AG04450 (cell line): ENCODE measurements at places on chromosomes 7 and 10.

DNA sequence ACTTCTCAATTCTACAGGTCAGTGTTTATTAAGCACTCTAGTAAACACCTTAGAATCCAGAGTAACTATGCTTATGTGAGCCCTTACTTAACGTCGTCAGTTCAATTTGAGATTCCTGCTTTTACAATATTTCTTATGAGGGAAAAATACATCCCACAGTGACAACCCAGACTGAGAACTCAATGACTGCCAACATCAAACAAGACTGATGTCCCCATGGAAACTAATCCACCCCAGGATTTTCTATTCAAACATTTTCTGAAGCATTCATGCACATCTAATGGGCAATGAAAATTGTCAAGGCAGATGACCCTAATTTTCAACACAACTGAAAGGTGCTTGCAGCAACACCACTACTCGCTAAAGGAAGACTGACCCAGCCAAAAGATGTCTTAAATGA, 67.0 kb downstream of the ATE1 start:
- DNase-seq = no peak

DNA sequence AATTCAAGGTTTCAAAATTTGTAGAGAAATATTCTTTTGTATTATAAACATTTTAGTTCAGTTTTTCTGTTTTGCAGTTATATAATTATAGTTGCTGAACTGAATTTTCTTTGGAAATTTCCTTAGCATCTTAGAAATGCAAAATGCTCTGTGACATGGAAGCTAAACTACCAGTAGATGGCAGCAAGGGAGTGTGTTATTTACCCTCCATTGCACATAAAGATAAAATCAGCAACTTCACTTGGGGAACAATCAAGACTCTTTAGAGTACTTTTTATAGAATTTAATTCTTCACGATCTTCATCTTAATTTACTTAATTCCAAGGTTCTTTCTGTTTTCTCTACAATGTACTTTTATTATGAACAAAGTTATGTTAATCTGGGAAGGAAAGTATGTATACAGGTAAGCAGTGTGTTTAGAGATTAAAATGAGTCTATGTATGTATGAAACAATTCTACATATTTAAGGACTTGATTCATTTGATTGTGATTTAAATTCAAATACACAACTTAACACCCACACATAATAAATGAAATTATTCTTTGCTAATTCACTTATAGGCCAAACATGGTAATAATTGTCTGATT, 404.2 kb downstream of the THSD7A start:
- peak; percentile 46 for DNase-seq

DNA sequence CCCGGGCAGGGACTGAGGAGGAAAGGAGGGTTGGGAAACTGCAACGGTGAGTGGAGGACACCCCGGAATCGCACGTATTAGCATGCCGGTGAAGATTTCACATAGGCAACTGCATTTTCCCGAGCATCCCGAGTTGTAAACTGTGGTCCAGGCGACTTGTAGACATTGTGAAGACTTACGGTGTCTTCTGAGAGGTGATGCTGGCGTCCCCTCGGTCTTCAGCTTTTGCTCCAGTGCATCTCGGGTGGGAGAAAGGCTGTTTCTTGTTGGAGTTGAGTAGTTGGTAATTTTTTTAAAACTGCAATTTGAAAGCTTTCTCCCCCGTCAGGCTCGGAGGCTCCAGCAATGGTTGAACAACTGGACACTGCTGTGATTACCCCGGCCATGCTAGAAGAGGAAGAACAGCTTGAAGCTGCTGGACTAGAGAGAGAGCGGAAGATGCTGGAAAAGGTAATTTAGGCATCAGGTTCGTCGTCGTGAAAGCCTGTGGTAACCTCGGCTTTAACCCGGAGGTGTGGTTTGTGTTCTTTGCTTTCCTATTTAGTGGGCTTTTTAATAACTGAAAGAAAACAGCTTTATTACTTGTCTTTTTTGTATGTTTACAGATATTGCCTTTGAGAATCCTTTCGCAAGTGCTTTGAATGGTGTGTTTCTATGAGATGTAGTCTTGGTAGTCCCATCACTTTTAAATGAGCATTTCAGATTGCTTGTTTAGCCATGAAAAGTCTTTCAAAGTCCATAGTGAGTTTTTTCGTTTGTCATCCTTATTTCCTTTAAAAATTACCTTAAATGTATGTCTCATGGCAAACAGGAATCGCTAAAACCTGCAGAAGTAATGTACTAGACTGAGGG, 687 bp downstream of the HELLS start:
- DNase-seq = no peak

- DNase-seq = no peak
Measured at GRCh38 chr10:17460756-17461155, 6.4 kb upstream of the ST8SIA6 start.

DNA sequence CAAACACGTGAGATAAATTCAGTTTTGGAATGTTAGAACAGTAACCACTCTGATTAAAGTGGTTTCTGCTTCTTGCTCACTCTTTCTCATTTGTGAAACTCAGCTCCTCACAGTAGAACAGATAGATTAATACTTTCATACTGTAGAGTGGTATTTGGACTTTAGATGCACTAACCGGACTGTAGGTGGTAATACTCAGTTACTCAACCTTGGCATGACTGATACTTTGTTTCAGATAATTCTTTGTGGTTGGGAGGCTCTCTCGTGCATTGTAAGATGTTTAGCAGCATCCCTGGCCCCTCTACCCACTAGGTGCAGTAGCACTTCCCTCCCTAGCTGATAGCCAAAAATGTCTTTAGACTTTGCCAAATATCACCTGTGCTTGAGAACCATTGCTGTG, 37.6 kb downstream of the MCU start:
- DNase-seq = no peak

- DNase-seq = no peak
Measured at GRCh38 chr10:25875556-25876165, 58.4 kb upstream of the MYO3A start.

GRCh38 chr10:62736168-62736546, 68.4 kb upstream of the ADO start:
- no peak for DNase-seq

DNA sequence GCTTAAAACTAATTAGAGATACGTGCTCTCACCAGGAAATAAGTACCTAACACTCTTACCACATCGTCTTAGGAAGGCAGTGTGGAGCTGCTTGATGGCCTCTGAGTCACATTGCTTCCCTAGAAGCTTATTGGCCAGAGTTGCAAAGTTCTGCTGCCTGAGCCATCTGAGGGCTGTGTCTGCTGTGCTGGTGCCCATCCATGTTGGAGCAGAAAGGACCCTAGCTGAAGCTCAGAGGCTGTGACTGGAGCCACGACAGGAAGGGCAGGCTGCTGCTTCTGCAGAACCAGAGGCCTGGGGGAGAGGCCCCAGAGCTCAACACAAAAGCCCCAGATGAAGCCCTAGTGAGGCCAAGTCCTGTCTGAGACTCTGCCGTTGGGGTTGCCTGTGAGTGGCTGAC, 64.8 kb upstream of the IGFBP3 start:
- peak; percentile 26 for DNase-seq

GRCh38 chr7:150990416-150991186, at the start of gene NOS3:
NOS3 (plus strand) TSS chr7:150991017; CDS start chr7:150993804, 2,787 bp downstream.
- no peak for DNase-seq

DNA sequence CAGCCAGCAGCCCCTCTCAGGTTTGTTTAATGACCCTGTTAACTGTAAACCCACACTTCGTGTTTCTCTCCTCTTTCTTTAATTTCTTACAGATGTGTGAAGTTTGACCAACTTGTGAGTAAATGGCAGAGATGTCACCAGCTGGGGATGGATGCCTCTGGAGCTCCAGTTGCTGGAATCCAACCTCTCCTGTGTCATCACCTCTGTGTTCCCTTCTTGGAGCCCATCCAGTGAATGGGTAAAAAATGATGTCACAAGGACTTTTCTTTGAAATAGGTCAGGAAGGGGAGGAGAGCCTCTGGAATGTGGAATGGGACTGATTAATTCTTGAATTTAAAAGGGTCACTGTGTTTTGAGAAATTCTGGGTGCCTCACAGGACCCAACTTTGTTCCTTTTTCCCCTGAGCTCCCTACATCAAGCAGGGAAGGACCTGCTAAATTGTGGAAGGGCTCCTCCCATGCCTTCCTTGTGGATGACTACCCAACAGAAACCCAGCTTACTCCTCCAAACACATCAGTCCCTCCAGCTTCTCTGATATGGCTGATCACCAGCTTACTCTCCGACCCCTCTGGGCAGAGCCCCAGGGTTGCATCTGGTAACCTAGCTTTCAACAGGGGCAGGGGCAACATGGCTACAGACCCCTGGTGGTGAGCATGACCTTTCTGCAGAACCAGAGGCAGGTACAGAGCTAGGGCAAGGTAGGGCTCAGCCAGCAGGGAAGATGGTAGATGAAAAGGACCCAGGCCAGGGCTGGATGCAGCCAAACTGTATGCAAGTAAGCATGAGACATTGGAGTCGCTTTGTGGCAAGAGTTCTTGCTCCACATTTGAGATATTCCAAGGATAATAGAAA, 67.5 kb downstream of the STRA8 start:
- DNase-seq = no peak

DNA sequence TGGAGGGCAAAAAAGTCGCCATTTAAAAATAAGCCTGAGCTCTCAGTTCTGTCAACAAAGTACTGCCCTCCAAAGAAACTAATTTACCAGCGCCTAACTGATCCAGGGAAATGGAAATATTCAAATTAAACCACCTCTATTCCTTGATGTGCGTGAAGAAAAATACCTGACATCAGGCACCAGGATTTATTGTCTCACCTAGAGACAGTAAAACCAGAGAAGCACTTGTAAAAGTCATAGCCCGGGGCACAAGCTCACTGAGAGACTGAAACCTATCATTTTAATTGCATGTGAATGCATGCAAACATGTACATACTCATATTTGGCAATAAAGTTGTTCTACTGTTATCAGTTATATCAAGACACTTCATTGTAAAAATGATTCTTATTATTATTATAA, 147.3 kb upstream of the VSTM2A start:
- no peak for DNase-seq

- DNase-seq = no peak
Measured at GRCh38 chr10:103060575-103060974, 132.5 kb downstream of the NT5C2 start.

DNA sequence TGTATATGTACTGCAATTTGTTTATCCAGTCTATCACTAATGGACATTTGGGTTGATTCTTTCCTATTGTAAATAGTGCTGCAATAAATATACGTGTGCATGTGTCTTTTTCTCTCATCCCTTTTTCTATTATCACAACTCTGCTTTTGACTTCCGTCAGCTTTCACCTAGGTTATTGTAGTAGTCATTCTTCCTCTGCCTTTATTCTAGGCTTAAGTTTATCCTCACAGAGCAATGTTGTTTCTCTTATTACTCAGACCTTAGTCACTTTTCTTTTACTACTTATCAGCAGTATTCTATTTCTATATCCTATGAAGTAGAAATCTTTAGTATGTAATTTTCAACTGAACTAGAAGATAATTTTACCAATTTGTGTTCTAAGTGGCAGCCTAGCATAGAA, 175.3 kb upstream of the SEMA3E start:
- no peak for DNase-seq

- DNase-seq = no peak
Measured at GRCh38 chr7:63065684-63066083, 933.0 kb upstream of the ZNF722 start.

DNA sequence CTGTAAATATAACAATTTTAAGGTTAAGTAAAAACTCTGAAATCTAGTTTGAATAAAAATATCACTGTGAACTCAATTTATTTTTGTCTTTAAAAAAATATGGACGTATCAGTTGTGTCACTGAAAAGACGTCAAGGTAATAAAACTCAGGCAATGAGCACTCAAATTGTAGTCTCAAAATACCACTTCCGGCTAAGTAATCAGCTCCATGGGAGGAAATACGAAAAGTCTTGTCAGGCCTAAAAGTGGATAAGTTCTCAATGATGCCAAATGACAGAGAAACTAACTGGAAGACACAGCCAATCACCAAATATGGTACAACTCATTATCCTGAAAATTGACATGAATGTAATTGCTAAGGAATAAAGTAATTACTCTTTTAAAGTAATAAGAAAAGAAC, 719 bp downstream of the CALN1 start:
- DNase-seq = no peak

- DNase-seq = no peak
Measured at GRCh38 chr7:156166692-156167416, 354.6 kb upstream of the SHH start.

GRCh38 chr7:101198476-101198875, 2.4 kb downstream of the MOGAT3 start:
- DNase-seq = no peak
